ENCODE measurements at places on chromosomes 5 and 9.

- DNase-seq = no peak
These were observed 17.7 kb downstream of the BRD8 start for GRCh38 chr5:138160706-138161105.

DNA sequence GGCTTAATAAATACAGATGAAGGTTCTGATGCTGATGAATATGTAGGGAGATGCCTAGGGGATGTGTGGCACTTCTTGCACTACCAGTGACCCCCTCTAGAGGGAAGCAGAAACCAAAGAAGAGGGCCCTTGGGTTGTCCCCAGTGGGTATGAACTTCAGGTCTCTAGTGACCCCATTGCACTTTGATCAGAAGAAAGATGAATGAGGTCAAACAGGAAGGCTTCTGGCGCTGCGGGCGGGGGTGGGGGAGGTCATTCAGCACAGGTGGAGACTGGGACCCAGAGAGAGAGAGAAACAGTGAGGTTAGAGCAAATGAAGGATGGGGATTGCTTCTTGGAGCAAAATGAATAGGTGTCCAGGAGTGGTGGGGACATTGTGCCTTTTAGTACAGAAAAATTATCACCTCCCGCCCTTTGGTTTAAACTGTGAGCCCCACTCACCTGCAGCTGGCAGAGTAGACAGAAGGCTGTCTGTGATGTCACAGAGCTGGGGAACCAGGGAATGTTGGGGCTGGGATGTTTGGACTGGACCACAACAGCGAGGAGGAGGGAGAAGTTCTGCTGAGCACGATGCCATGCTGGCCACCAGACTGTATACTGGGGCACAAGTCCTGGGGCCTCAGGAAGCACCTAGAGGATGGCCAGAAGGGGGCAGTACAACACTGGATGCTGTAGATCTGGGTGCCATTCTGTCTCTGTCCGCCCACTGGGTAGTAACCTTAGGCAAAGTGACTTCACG is at the start of gene TEX48:
TEX48 (minus strand) TSS at position 599 of the 739 bp plus-strand sequence. CDS start 10,469 bp downstream, outside the sequence.
- peak; percentile 49 for DNase-seq

DNA sequence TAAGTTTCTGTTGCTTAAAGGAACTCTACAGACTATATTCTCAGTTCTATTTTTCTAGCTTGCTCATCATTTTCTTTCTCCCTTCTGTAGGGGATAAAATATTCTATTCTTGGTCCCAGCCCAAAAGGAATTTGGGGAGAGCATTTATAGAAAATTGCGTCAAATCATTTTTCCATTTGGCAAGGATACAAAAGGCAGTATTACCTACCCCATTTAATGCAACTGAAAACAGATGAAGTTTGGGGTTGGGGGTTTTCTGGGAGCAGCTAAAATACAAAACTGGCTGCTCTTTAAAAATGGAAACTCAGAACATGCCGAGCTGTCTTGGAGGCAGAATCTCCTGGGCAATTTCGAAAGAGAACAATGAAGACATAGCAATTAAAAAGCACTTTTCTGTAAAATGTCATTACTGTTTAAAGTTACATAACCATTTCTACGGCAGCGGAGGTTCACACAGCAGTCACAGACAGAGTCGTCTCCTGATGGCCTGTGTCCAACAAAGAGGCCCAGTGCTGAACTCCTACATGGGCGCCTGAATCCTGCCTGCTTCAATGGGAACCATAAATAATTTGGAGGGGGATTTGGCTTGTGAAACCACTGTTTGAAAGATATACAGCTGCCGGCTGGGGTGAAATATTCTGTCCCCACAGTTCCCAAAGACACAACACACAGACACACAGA is 152.4 kb downstream of the BRINP1 start:
- no peak for DNase-seq

DNA sequence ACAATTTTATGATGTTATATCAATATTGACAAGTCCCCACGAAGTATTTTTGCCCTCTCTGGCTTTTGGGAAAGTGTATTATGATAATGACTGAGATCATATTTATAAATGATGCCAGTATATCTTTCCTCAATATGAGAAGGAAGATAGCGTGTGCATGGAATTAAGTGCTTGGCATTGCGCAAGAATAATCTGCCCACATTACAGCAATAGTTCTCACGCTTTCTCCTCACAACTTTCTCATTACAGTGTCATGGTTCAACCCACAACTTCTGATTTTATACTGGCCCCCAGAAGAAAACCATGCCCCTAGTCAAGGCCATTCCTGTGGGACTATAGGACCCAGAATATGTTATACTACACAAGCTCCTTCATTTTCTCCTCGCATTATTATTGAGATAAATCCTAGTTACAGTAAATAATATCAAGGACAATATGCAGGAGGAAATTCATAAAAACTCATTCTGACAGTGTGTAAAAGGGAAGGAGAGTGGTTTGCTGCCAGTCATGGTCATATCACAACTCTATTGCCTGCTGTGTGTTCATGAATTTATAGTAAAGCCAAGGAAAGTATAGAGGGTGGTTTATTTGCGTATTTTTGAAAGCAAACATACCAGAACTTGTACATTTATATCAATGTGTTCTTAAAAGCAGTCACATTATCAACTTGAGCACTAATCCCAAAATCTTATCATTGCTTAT is 114.1 kb downstream of the PIK3R1 start:
- DNase-seq = no peak

DNA sequence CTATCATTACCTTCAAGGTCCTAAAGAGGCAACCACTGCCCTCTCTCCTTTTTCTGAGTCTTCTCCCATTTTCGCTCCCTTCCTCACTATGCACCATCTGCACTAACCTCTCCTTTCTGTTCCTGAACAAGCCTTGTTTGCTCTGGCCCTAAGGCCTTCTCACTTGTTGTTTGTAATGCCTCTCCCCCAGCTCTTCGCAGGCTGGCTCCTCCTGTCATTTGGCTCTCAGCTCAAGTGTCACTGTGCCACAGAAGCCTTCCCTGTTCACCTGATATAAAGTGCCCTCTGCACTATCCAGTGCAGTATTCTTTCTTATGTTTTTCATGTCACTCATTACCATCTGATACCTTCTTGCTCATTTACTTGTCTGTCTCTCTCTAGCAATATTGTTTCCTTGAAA is 303.7 kb downstream of the KCNN2 start:
- no peak for DNase-seq
